NCI-H1092 (cell line): ENCODE measurements at places on chromosomes 3 and 15.

DNA sequence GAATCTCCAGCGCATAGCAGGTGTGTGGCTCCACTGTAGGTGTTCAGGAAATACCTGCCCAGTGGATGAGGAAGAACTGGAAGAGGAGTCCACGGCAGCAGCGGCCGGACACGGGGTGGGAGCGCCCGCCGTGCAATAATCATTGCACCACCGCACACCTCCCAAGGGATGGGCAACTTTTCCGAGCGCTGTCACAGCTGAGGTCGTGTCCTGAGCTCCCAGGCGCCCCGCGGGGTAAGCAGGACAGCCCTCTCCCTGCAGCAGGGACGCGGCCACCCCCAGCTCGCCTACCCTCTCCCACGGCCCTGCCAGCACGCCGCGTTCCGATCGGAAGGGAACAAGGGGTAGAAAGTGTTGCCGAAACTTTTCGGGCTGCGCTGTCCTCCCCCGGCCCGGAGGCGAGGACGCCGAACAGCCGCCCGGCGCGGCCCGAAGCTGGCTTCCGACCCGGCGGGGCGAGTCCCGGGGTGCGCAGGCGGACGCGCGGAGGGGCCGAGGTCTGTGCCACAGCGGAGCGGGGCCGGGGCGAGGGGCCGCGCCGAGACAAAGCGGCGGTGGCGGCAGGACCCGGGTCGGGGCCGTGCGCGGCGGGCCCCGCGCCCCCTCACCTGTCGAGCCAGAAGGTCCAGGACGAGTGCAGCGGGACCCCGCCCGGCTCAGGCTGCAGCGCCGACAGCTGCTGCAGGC is 475 bp downstream of the EIF4E3 start:
- DNase-seq = no peak

DNA sequence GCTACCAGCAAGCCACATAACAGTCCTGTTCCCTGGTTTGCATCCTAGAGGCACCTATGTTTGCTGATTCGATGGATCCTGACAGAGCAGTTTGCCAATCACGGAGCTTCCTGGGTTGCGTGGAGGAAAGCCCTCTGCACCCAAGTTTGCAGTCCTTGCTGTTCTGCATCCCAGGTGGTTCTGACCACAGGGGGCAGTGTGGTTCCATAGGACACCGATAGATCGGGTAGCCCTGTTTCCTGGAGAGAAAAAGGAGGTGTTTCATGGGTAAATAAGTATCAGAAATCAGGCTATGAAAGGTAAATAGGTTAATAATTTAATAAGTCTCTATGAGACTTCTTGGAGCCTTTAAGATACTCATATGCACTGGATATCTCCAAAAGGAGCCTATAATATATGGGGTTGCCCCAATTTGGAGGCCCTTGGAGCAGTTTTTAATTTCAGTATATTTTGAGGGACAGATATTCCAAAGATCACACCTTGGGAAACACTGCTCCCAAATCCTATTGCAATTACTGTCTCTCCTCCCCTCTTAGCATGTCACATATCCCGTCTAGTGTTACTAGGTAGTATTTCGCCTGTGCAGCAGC is 194.6 kb upstream of the TPM1 start:
- no peak for DNase-seq

DNA sequence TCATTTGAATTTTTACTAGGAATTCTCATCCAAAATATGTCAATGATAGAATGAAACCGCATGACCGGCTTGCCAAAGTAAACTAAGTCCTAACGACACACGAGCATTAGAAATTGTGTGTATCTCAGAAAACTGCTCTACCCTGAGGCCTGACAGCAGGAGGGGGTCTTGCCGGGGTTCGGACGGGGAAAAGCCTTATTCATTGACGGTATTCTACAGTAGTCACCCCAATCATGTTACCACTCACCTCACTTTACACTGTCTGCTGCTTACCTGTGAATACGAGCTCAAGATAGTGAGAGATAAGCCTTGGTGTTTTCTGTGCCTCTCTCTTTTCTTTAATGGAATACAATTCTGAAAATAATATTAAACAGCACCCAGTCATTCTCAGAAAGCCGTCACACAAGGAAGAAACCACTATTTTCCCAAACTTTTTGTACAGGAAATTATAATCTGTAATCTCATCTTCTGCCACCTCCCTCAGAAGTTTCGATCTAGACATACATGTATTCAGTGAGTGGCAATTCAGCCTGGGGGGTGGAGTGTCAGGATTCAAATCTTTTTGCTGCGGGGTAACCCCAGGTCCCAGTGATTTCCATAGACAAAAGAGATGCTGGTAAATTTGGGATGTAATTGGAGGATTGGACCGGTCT is 492 bp upstream of the FAM43A start:
- no peak for DNase-seq

DNA sequence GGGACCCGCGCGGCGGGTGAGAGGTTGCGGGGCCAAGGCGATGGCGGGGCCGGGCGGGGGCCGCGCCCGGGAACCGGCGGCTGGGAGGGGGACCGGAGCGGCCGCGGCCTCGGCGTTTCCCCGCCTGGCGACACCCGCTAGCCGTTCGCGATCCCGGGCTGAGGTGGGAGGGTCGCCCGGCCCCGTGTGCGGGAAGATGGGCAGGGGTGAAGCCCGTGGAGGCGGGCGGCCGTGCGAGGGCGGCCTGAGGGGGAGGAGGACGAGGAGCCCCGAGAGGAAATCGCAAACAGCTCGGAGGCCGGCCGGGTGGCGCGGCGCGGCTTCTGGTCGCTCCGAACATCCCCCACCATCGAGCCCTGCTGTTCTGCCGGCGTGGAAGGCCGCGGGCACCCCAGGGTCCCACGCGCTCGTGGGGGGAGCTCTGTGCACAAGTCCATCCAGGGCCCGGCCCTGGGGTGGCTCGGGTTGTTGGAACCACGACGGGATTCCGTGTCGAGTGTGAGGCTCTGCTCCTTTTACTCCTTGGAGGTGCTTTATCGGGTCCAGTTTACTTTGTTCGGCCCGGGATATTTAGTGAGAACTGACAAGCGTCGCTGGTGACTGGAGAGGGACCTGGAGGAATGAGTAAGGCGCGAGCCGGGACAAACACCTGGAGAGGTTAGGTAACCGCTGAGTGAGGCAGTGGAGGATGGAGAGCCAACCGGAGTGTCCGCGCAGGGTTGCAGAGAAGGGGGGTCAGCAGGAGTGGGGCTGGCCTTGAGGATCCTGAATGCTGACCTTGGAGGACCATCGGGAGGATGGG is 728 bp downstream of the CRTC3 start:
- DNase-seq = no peak

- DNase-seq = no peak
Measured at GRCh38 chr15:98787936-98788757, 139.8 kb downstream of the IGF1R start.

GRCh38 chr3:177286034-177286433 is 88.8 kb upstream of the TBL1XR1 start:
- no peak for DNase-seq
